ENCODE measurements at places on chromosomes 2 and 18.

DNA sequence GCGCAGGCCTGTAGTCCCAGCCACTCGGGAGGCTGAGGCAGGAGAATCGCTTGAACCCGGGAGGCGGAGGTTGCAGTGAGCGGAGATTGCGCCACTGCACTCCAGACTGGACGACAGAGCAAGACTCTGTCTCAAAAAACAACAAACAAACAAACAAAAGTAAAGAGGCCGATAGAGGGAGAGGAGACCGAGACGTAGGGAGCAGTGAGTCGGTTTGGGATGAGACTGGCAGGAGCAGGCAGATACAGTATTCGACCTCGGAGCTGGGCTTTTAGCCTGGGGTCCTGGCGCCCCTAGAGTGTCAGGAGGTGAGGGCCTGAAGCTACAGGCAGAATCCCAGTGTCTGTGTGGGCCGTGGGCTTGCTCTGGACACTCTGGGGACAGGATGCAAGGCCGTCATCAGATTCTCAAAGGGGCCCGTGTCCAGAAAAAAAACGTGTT is 51.2 kb downstream of the SLC4A1AP start:
- no peak for DNase-seq

GRCh38 chr2:159961037-159961436 is 101.4 kb downstream of the PLA2R1 start:
- DNase-seq: no peak

GRCh38 chr18:72409903-72410302 is 134.2 kb downstream of the CBLN2 start:
- DNase-seq: no peak

DNA sequence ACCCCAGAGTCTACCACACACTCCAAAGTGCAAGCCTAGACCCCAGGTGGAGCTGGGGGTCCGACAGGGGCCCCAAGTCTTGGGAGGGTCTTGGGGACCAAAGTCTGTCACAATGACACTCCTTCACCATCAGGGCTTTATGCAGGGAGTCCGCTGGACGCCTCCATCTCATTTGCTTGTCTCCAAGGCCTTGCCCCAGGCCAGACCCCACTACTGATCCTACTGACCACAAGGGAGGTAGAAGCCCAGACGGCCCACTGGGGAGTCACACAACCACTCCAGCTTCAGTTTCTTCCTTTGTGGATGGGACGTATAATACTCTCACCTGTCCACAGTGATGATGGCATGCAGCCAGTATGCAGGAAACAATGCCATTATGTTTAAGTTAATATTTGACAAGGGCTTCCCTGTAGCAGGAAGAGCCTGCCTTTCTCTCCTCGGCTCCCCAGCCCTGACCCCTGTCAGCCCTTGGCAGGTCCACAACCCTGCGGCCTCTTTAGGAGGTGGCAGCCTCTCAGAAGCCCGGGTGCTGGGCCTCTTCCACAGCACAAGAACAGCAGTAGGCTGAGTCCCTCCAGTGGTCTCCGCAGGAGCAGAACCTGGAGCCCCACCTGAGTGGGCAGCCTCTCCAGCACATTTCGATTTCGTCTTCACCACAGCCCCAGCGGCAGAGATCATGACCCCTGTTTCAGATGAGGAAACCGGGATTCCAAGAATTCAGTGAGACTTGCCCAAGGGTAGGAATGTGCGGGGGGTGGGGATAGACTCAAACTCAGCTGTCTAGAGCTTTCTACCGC is 6.5 kb downstream of the BIN1 start:
- no peak for DNase-seq

DNA sequence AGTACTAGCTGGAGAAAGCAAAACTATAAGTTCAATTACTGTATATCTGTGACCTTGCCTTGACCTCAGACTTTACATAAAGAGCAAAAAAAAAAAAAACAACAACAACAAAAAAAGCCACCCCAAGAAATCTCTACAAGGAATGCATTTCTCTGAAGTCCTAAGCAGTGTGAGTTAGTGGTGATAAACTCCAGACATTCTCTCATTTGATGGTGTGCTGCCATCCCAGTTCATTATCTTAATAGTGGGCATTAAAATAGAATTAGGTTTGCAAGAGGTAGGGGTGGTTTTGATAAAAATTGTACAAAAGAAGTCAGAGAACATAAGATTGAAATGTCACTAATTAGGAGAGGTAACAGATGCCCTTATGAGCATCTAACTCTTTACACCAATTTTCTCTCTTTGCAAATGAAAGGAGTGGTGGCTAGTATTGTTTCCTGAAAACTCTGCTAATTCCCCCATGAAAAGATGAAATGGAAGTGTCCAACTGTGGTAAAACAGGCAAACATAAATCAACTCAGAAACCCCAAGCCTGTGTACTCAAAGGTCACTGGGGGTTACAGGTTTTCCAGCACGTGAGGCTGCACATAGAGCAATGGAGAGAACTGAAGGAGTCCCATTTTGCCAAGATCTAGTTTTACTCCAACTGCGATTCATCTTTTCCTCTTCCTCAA is 131.9 kb downstream of the MEIS1 start:
- DNase-seq: no peak

GRCh38 chr2:47510745-47511144 is 107.8 kb downstream of the MSH2 start:
- no peak for DNase-seq

DNA sequence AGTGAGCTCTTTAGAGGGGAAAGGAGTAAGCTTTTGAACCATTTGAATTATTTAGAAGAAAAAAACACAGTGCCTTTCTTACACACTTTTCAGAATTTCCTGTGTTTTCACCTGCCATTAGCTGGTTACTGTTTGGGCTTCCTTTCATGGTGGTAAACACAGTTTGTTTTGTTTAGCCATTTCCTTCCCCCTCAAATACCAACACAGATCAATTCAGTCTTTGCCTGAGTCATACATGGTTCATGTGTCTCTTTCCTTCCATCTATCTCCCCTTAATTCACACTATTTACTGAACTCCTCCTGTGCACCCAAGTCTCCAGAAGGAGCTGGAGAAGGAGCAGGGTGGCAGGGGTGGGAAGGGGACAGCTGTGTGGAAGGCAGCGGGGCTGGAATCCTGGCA is 45.0 kb downstream of the TCF7L1 start:
- DNase-seq: no peak

GRCh38 chr2:176619504-176619903 is 350.3 kb downstream of the MTX2 start:
- DNase-seq: no peak

- DNase-seq: peak; percentile 31
Measured at GRCh38 chr2:227456772-227457171, 15.2 kb upstream of the AGFG1 start.

GRCh38 chr2:64626146-64626809 is 27.4 kb downstream of the SERTAD2 start:
- DNase-seq: no peak

GRCh38 chr2:142961202-142961601 is 83.7 kb downstream of the KYNU start:
- no peak for DNase-seq

- no peak for DNase-seq
Measured at GRCh38 chr2:121287146-121287798, 2.3 kb upstream of the TFCP2L1 start.

GRCh38 chr18:49519101-49519971 is 32.3 kb upstream of the C18orf32 start:
- DNase-seq: no peak

- no peak for DNase-seq
Measured at GRCh38 chr18:74654638-74655037, 57.0 kb downstream of the ZNF407 start.

- no peak for DNase-seq
Measured at GRCh38 chr2:148058641-148059040, 37.8 kb downstream of the MBD5 start.

GRCh38 chr2:8452296-8452695 is 229.6 kb upstream of the ID2 start:
- no peak for DNase-seq

GRCh38 chr18:58359620-58360019 is 269.3 kb downstream of the ALPK2 start:
- no peak for DNase-seq

GRCh38 chr2:104528101-104528500 is 325.8 kb upstream of the POU3F3 start:
- DNase-seq: no peak

GRCh38 chr2:7265286-7265685 is 348.1 kb downstream of the RNF144A start:
- no peak for DNase-seq
